ENCODE measurements at places on chromosomes 16 and 17.
A peak's percentile ranks its signal among the peaks of the same experiment; 100 is the strongest.

DNA sequence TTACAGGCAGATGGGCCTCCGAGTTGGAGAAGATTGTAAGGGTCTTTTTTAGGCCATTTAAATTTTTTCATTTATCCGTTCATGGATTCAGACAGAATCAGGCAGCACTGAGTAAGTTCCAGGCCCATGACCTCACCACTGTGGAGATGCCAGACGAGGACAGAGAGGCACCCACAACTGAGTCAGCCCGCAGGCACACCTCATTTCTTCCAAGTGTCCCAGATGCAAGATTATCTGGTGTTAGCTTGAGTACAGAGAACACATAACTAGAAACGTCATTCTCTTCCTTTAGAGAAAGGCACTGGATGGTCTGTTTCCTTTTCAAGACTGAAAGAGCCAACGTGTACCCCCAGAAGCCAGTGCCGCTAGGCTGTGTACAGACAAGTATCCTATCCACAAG is 16.9 kb downstream of the CLEC16A start:
- DNase-seq, result no peak

- DNase-seq, result no peak
Measured at GRCh38 chr16:26680671-26681070, 386.1 kb upstream of the C16orf82 start.

DNA sequence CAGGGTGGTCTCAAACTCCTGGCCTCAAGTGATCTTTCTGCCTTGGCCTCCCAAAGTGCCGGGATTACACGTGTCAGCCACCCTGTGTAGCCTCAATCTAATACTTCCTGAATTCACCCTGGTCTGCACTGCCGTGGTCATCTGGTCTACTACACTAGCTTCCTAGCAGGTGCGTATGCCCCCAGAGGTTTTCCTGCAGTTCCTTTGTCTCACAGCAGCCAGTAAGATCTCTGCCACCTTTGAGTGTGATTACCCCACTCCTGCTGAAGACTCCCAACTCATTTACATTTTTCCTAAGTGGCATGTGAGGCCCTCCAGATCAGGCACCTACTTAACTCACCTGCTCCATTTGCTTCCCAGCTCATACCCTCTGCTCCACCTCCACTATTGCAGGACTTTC is 5.1 kb upstream of the DDX19A start:
- no peak for DNase-seq

DNA sequence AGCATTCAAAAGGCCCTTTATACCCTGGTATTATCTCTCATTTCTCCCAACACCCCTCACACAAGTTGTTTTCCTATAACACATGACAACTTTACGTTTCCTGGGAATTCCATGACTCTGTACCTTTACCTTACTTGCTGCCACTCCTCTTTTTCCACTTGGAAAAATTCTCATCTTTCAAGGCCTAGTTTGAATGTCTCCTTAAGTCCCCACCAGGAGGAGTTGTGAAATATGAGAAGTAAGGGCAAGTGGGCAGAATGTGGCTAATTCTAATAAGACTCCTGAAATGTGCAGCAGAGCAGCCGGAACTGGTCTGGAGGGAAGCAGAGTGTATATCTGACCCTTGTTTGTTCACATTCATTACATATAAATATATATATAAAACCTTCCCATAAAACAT is 39.7 kb downstream of the BRCA1 start:
- DNase-seq, result no peak

DNA sequence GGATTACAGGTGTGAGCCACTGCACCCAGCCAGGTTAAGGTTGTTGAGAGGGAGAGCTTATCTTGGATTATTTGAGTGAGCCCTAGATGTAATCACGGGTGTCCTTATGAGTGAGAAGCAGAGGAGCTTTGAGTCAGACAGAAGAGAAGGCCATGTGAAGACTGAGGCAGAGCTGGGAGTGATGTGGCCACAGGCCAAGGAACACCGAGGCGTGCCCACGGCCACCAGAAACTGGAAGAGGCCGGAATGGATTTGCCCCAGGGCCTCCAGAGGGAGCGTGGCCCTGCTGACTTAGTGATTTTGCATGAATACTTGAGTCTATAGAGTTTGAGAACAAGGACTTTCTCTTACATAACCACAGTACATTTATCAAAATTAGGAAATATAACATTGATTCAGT is 137.7 kb downstream of the RPTOR start:
- no peak for DNase-seq

GRCh38 chr17:51423421-51424160 is 163.2 kb downstream of the UTP18 start:
- DNase-seq, result no peak

DNA sequence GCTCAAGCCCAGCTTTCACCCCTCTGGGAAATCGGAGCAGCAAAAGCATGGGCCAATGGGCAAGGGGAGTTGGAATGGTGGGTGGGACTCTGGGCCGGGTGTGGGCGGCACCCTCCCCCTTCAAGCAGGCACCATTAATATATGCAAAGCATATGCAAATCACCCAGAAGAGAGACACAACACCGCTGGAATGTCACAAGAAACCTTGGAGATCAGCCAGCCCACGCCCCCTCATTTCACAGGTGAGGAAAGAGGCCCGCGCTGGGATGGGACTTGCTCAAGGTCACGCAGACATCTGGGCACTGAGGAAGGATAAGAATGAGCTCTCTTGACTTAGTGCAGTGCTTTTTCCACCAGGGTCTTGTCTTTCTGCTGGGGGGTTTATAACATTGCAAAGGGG is 4.8 kb downstream of the SRCIN1 start:
- no peak for DNase-seq

GRCh38 chr16:28179354-28179753 is 32.4 kb downstream of the XPO6 start:
- DNase-seq, result no peak

DNA sequence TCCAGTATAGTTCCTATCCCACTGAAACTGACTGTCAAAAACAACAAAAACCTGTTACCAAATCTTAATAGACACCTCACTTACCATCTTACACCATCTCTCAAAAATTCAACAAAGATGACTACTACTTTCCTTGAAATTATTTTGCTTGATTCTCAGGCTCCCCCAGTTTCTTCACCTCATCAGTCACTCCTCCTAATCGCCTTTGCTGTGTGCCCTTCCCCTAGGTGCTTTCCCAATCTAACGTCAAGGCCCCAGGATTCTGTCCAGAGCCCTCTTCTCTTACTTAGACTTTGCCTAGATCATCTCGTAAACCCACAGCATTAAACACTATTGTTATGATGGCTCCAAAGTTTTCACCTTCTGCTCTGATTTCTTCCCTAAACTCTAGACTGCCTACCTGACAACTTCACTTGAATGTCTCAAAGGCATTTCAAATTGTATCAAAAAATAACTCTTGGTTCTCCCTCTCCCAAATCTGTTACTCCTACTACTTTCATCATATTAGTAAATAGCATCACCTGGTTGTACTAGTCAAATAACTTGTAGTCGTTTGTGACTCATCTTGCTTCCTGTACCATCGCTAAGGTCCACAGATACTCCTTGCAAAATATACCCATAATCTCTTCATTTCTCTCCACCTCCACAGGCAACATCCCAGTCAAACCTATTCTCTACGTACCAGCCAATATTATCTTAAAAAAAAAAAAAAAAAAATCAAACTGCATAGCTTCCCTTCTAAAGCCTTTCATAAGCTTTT is 18.0 kb downstream of the C16orf87 start:
- no peak for DNase-seq

DNA sequence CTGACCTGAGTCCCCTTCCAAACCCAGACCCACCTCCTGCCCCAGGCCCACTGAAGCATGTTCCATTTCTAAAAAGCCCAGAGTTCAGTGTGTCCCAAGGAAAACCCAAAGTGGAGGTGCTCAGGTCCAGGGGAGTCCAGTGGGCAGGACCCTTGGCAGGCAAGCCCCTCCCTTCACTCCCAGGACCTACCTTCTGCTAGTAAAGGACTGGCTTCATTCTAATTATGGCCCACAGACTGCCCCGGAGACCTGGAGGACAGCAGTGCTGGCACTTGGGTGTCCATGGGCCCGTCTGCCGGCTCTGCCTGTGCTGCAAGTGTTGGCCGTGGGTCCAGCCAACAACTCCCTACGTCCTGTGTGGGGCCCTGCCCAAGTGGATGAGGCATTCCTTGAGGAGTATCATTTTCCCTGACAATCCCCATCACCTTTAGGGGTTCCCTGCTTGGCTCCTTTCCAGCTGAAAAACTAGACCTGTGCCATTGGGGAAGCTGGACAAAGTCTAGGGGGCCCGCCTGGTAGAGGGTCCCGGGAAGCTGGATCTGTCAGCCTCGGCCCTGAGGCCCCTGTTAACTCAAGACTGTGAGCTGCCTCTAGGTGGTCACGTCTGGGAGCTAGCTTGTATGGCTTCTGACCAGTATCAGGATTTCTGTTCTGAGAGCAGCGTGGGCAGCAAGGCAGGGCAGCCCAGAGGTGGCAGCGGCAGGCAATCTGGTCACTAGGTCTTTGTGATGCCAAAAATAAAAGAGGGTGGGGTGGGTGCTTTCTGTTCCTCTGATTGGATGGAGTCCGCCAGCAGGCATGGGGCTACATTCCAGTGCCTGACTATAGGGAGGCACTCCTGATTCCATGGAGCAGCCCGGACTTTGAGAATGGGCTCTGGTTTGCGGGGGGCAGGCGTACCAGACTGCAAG is 8.2 kb downstream of the CBX2 start:
- DNase-seq, result no peak

DNA sequence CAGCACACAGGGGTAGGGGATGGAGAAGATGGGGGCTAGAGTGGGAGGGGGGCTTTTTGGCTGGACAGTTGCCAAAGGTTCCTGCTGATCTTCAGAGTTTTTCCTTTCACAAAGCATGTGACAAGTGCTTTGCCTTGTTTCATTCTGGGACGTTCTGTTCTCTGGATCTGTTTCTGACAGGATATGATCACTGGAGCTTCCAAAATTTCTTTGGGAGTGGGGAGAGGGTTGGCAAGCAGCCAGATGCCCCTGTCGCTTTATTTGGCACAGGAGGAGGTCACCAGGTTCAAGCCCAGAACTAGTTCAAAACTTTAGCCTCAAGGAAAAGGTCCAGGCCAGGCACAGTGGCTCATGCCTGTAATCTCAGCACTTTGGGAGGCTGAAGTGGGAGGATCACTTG is 68.5 kb upstream of the TBX2 start:
- no peak for DNase-seq

GRCh38 chr17:61383689-61384201 is 15.9 kb upstream of the TBX2 start:
- DNase-seq, result no peak

- no peak for DNase-seq
Measured at GRCh38 chr16:85720302-85720637, 30.6 kb downstream of the C16orf74 start.

DNA sequence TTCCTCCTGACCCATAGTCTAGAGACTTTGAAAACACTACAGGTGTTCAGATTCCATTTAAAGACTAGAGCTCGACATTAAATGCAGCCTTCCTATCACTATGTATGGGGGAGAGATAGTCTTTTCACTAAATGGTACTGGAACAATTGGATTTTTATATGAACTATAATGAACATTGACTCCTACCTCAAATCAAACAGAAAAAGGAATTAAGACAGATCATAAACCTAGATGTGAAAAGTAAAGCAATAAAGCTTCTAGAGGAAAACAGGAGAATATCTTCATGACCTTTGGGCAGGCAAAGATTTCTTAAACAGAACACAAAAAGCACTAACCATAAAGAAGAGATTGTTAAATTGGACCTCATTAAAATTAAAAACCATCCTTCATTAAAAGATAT is 18.8 kb upstream of the NOS2 start:
- DNase-seq, result no peak

DNA sequence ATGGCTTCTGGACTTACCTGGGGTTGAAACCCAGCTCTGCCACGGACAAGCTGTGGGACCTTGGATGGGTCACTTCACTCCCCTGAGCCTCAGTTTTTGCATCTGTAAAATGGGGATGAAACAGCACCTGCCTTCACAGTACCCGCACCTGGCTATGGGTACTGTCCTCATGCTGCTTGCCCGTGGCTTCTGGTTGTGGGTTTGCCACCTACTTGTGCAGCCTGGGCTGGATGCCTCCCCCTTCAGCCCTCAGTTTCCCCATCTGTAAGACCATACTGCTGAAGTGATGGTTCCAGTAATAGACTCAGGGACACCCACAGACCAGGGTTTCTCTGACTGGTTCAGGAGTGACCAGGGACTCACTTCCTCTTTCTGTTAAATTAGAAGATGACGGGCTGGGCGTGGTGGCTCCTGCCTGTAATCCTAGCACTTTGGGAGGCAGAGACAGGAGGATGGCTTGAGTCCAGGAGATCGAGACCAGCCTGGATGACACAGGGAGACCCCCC is 9.4 kb downstream of the GLIS2 start:
- no peak for DNase-seq

- DNase-seq, result no peak
Measured at GRCh38 chr17:38919316-38920078, 5.9 kb upstream of the LASP1NB start.

- DNase-seq, result no peak
Measured at GRCh38 chr17:32015245-32016013, 8.2 kb downstream of the LRRC37B start.

GRCh38 chr16:74448990-74449389 is 27.7 kb upstream of the CLEC18B start:
- no peak for DNase-seq

GRCh38 chr17:12756786-12757185 is 32.5 kb upstream of the ARHGAP44 start:
- DNase-seq, result no peak

DNA sequence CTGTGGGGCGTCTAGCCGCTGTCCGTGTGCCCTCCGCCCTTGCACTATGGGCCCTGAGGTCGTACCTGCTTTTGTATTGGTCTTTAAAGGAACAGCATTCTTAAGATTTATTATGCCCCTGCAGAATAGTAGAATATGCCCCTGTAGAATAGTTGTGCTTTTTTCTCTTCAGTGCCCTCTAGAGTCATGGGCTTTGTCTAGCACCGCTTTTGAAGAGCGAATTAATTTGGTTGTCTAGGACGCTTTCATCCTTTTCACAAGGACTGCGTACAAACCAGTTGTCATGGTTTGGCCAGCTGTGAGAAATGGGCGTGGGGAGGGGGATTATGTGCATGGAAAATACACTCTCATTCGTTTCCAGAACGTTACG is 621 bp downstream of the CEP95 start:
- peak; percentile 69 for DNase-seq

DNA sequence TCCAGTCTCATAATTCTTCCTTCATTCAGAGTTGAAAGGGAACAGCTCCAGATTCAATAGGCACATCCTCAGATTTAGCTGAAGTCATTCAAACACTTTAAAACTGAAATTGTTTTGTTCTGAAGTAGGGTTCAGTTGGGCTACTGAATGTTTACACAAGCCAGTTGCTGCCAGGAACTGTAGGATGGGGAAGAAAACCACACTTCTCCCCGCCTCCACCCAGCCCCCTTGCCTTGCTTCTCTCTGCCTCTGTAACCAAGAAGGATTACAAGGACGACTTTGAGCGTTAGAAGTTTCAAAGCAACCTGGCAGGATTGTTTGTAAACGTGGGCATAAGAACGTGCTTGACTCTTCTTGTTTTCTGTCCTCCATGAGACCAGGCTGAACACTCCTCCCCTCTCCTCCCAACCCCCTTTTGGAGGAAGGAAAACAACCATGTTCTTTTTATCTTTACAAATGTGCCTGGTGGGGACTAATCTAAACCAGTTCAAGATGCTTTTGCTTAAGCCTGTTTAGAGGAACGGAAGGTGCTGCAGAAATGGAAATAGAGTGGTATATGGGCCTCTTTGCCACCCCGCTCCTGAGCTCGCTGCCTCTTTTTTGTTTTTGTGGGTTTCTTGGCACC is 287.9 kb downstream of the FTO start:
- DNase-seq, result no peak

Data from hematopoietic multipotent progenitor cell treated with erythropoietin and hydrocortisone succinate and interleukin-3 and kit ligand, for 15 days (in vitro differentiated cells).